ENCODE measurements at places on chromosomes 5 and 9. TPM values are rescaled to one million over a fixed set of nuclear protein-coding genes. Genes with fewer than 3 reads are reported as not detected.

The GARIN3 gene
- not detected for total RNA-seq

The CDH9 gene
- total RNA-seq, result 0.18 TPM

The ECSCR gene
- total RNA-seq, result 36.0 TPM

The PIP5K1B gene
- 1.2 TPM for total RNA-seq

The TSSK1B gene
- total RNA-seq, result not detected

The OLFM1 gene
- 3.2 TPM for total RNA-seq

The DBH gene
- not detected for total RNA-seq

The ADGRV1 gene
- 0.80 TPM for total RNA-seq

The KIF24 gene
- 10.3 TPM for total RNA-seq

The PCDHB10 gene
- 2.1 TPM for total RNA-seq

The CRB2 gene
- 0.04 TPM for total RNA-seq

The LEAP2 gene
- total RNA-seq, result 1.4 TPM

The GPRIN1 gene
- total RNA-seq, result 0.49 TPM

The TRIM7 gene
- total RNA-seq, result 18.8 TPM

The PDZD2 gene
- total RNA-seq, result 4.6 TPM

The FOXD4L5 gene
- 0.13 TPM for total RNA-seq

The IRX4 gene
- total RNA-seq, result 0.13 TPM

The CCNO gene
- total RNA-seq, result 0.04 TPM

The OTP gene
- total RNA-seq, result not detected

The ZER1 gene
- 14.2 TPM for total RNA-seq

The HTR4 gene
- not detected for total RNA-seq

The TERT gene
- not detected for total RNA-seq

The RGS7BP gene
- total RNA-seq, result 5.3 TPM

The CARD19 gene
- 47.4 TPM for total RNA-seq

The TMOD1 gene
- total RNA-seq, result 46.1 TPM

The HMMR gene
- total RNA-seq, result 10.8 TPM

The SPINK6 gene
- not detected for total RNA-seq

The DPP7 gene
- 29.7 TPM for total RNA-seq

The MYO10 gene
- 16.6 TPM for total RNA-seq

The MPDZ gene
- total RNA-seq, result 39.5 TPM

The TNFSF15 gene
- total RNA-seq, result 0.35 TPM

The PCDHA3 gene
- 0.18 TPM for total RNA-seq

The SLC45A2 gene
- total RNA-seq, result 0.09 TPM

The GABRA6 gene
- not detected for total RNA-seq

The FBP2 gene
- 105 TPM for total RNA-seq

The CDO1 gene
- total RNA-seq, result 19.1 TPM

The NR2F1-AS1 gene
- 3.8 TPM for total RNA-seq

The MSX2 gene
- total RNA-seq, result 0.35 TPM

The NMUR2 gene
- total RNA-seq, result 0.18 TPM
